Colonic mucosa (tissue), 4 donors: ENCODE measurements at places on chromosomes 3 and 15. TPM values are rescaled to one million over a fixed set of nuclear protein-coding genes. Genes with fewer than 3 reads are reported as not detected.

- DNase-seq: no peak
Measured at GRCh38 chr3:125512135-125512920, 7.7 kb downstream of the SNX4 start.

GRCh38 chr3:77149382-77149781 is 109.5 kb downstream of the ROBO2 start:
- DNase-seq: no peak

DNA sequence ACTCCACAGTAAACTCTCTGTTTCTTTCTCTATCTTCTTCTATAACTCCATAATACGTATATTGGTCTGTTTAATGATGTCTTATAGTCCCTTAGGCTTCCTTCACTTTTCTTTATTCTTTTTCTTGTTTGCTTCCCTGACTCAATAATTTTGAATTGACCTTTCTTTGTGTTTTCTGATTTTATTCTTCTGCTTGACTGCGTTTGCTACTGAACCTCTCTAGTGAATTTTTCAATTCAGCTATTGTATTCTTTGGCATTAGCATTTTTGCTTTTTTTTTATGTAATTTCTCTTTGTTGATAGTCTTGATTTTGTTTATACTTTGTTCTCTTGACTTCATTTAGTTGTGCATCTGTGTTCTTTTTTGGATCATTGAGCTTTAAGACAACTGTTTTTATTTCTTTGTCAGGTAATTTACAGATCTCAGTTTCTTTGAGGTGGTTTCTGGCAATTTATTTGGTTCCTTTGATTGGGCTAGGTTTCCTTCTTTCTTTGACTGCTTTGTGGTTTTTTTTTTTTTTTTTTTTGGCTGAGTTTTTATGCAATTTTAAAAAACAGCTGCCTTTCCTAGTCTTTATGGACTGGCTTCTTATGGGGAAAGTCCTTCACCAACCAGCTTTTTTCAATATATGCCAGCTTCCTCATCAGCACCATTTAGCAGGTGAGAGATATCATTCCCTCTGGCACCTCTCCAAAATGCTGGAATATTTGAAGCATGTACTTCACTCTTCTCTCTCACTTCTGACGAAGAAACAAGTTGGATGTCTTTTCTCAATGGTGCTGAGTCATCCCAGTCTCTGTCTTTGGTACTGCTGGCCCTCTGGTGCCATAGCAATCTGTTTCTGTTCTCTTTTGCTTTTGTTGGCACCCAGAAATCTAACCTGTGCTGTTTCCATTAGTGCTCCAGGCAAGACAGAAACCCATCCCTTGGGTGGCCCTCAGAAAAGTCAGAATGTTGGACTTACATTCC is 17.6 kb downstream of the RSRC1 start:
- DNase-seq: no peak

DNA sequence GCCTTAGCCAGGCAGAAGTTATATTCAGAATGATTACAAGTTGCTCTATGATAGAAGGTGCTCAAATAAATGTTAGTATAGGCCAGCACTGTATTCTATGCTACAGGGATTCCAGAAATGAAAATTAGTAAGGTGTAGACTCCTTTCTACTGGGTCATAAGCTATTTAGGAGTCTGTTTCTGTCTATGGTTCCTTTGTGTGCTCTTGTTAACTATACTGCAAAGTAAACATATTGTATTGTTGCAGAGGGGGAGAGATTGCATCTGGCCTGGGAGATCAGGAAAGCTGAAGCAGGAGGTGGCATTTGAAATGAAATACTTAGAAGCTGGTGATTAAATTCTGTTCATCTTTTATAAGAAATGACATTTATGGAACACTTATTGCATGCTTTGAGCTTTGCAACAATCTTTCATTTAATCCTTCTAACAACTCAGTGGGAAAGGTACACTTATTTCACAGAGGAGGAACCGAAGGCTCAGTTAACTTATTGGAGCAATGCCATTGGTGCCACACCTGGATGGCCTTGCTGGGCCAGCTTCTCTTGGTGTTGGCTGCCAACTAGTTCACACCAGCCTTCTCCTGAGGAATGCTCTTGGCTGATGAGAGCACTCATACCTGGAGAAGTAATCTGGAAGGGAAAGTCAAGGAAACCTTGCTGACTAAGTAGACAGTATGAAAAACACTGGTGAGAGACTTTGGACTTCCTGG is 39.1 kb downstream of the ABHD5 start:
- DNase-seq: peak; percentile 82

GRCh38 chr3:2934541-2934940 is 175.6 kb downstream of the IL5RA start:
- no peak for DNase-seq

- peak; percentile 53 for DNase-seq
Measured at GRCh38 chr3:50246517-50246954, 10.5 kb downstream of the GNAI2 start.

GRCh38 chr3:50592568-50592967 is 19.0 kb downstream of the CISH start:
- DNase-seq: no peak

DNA sequence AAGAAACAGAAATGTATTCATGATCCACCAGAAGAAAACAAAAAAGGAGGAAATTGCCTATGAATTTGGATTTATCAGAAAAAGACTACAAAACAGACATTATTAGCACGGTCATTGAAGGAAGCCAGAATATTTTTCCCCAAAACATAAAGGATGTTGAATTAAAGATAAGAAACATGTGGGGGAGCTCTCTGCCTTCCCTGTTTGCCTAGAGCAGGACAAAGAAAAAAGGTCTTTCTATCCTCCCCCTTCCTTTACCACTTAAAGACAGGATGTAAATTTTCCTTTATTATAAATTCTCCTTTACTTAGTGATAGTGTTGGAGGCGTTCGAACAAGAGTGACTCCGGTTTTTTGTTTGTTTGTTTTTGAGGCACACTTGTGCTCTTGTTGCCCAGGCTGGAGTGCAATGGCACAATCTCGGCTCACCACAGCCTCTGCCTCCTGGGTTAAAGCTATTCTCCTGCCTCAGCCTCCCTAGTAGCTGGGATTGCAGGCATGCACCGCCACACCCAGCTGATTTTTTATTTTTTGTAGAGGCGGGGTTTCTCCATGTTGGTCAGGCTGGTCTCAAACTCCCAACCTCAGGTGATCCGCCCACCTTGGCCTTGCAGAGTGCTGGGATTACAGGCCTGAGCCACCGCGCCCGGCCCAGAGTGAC is 14.9 kb upstream of the RPN1 start:
- DNase-seq: no peak

- no peak for DNase-seq
Measured at GRCh38 chr3:16759227-16759903, 125.4 kb upstream of the PLCL2 start.

DNA sequence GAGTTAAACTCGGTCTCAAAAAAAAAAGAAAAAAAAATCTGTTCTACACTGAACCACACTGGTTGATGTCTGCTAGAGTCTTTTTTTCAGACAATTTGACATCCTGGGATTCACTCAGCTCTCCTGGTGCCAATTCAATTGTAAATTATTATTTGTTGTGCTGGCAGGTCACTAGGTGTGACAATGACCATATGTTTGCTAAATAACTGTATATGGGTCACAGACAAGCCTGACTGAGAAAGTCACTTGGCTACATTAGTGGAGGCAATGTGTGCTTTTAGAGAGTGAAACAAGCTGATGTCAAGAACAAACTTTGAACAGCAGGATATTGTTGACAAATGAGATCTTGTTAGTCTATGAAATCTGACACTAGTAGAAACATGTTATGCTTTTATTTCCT is 1379.1 kb downstream of the ZPLD1 start:
- DNase-seq: no peak

DNA sequence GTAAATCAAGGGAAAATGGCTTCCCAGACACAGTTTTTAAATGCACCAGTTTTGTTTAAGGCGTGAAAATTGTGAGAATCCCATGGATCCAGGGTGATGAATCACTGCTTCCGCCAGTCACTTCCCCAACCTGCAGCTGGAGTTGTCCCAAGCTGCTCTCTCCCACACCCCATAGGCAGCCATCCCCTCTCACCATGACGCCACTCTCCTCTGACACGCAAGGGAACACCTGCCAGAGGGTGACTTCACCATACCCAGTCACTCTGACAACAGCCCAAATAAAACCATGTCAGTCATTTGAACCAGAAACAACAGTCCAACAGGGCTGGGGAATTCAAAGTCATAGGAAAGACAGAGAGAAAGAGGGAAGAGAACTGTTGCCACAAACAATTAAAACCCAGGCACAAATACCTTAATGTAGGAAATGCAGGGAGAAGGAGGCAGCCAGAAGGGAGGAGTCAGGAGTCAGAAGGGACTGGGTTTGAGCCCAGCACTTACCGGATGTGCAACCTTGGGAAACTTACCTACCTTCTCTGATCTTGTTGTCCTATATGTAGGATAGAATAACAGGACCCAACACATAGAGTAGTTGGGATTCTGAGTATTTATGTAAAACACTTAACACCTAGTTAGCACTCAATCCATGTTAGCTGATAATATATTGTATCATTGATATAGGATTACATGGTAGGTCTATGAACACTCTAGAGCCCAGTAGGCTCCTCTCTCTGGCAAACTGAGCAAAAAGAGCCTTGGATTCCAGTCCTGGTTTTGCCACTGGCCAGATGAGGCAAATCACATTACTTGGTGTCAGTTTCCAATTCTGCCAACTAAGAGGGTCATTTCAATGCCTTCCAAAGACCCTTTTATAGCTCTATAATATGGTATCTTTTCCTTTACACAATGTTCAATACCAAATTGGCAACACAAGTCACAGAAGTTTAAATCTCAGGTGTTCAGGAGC is 326.3 kb upstream of the ICE2 start:
- DNase-seq: no peak

DNA sequence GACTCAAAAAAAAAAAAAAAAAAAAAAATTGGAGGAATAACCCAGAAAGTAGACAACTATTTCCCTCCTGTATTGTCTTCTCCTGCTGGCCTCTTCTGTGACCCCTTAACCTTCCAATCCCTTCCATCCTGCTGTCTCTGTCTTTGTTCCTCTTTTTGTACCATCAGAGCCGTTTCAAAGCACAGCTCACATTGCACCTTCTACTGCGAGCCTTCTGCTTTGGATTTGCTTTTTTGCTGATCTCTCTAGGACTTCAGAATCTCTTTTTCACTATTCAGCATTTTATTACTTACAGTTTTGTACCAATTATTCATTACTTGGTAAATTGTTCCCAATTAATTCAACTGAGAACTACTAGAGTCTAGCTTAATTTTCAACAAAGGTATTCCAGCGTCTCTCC is 284.0 kb upstream of the TBL1XR1 start:
- no peak for DNase-seq

The EAF2 gene
- total RNA-seq: 6.3 TPM

The ITIH1 gene
- total RNA-seq: 0.91 TPM

The SEMA6D gene
- 34.7 TPM for total RNA-seq

The DET1 gene
- 4.6 TPM for total RNA-seq
